ENCODE measurements at places on chromosomes 12 and 14.

DNA sequence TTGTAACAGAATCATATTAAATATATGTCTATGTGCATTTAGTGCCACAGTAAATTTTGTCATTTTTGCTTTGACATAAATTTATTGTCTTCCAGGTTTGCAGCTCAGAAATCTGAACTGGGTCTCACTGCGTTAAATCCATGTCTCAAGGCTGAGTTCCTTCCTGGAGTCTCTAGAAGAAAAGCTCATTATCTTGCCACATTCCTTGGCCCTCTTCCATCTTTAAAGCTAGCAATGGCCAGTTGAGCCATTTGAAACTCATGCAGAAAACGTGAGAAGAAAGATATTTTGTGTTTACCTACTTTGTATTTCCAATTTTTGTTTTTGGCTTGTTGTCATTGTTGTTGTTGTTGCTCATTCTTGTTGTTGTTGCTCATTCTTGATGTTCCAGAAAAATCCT, 10.7 kb downstream of the PRH1 start:
- DNase-seq = peak; percentile 35

- DNase-seq = no peak
Measured at GRCh38 chr12:119274636-119275065, 59.9 kb upstream of the CCDC60 start.

DNA sequence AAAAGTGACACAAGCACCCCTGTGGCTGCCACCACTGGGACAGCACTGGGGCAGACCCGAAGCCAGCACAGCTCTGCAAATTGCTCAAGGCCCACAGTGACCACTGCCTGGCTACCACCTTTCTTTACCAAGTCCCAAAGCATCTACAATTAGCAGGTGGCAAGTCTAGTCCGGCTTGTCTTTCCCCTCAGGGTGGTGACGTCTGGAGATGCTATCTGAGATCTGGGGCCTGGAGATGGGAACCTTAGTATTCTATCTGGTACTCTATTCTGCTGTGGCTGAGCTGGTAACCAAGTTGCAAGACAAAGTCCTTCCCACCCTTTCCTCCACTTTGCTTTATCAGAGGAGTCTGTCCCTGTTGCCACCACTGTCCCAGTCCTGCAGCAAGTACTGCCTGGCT, 1010.1 kb upstream of the FLRT2 start:
- no peak for DNase-seq

DNA sequence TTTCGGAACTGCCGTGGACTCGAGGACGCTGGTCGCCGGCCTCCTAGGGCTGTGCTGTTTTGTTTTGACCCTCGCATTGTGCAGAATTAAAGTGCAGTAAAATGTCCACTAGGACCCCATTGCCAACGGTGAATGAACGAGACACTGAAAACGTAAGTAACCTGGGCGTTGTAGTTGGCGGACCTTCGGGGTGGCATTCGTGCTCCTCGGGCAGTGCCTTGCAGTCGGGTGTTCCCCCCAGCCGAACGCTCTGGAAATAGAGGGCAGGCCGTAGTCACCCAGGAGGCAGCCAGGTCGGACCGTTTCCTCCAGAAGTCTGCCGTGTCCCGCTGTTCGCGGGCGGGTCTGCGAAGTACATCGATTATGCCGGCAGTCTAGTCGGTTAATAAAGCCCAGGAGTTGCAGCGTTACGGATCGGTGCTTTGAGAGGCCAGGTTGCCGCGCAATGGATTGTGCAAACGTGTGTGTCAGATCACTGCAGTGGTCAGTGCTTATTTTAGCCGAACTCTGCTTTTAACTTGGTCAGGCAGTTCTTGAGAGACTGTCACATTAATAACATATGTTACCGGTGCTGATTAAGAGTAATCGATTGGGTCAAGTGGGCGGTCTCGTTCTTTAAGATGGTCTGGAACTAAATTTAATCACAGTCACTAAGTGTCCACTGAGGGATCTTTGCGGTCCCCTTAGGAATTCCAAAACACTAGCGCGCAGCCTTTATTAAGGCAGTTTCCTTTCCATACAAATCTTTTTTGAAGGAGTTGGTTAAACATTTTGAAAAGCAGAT, 906 bp downstream of the MARK3 start:
- DNase-seq = no peak

- no peak for DNase-seq
Measured at GRCh38 chr12:92089559-92089958, 56.1 kb downstream of the BTG1 start.

DNA sequence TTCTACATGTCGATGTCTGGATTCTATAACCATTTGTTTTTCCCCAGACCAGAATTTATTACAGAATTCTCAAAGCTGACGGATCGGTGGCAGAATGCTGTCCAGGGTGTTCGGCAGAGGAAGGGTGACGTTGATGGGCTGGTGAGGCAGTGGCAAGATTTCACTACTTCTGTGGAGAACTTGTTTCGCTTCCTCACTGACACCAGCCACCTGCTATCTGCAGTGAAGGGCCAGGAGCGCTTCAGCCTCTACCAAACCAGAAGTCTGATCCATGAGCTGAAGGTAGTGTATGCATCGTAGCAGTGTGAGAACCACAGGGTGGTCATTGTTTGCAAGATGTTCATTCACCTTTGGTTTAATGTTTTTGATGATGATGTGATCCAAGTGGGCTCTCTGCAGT, 124.0 kb downstream of the ESR2 start:
- no peak for DNase-seq

DNA sequence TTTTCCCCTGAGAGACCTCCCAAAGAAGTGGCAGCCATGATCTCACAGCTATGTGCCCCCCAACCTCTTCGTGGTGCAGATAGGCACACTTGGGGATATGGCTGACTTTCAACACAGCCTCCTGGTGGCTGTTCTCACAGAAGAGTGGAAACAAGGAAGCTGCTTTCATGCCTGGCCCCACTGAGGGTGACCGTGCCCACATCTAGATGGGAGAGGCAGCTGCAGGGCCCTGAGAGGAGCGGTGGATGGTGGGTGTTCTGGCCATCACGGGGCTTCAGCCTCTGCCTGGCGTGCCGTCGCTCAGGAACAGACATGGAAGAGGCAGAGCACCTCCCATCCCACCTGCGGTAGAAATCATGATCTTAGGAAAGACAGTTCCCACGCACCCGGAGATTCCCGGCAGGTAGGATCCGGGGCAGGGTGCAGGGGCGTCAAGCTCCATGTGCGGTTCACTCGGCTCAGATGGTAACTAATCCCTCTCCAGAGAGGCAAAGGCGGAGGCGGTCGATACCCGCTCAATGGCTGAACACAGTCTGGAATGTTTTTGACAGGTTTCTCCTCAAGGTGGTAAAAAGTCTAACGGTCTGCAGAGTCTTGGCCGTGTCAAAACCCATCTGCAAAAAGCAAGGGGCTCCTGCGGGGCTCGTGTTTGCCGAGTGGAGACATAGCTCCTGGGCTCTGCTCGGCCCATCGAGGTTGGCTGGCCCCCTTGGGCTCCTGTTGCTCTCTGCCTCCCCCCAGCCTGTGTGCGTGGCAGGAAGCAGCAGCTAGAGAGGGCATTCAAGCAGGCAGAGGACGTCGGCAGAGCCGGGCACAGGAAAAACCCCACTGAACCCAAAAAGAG, 225.2 kb upstream of the RTL1 start:
- no peak for DNase-seq

- no peak for DNase-seq
Measured at GRCh38 chr12:83145325-83145840, 458.7 kb downstream of the TMTC2 start.

GRCh38 chr12:107225635-107226034, 132.3 kb upstream of the CRY1 start:
- DNase-seq = no peak

GRCh38 chr12:48968467-48968866, 3.1 kb downstream of the WNT10B start:
- DNase-seq = no peak

GRCh38 chr14:95327558-95328374, 8.1 kb upstream of the CLMN start:
- no peak for DNase-seq

DNA sequence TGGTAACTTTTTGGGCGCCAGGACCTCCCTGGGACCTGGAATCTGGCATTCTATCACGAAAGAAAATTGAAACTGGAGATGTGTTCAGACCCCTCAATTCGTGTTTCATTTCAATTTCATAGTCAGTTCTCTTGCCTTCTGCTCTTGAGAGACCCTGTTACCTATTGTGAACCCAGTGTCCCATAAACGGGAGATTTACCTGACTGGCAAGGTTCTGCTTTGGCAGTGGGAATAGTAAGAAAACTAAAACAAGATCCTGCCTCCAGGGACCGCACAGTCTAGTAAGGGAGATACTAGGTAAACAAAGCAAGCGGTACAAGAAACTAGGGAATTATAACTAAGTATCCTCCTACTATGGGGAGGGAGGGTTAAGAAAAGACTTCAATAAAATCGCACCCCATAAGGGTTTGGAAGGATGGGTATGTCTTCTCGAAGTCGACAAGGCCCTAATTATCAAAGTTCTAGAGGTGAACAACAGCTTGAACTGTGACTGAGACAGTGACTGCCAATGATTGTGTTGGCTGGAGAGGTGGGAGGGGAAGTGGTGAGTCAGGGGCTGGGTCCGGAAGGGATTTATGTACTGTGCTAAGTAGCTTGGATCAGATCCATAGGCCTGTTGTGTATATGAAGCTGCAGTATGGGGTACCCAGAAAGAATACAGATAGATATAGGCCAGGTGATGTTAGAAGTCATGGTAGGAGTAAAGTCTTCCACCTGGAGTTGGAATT, 754 bp downstream of the ACSS3 start:
- DNase-seq = peak; percentile 63

- no peak for DNase-seq
Measured at GRCh38 chr14:97975216-97975615, 1178.0 kb downstream of the VRK1 start.

DNA sequence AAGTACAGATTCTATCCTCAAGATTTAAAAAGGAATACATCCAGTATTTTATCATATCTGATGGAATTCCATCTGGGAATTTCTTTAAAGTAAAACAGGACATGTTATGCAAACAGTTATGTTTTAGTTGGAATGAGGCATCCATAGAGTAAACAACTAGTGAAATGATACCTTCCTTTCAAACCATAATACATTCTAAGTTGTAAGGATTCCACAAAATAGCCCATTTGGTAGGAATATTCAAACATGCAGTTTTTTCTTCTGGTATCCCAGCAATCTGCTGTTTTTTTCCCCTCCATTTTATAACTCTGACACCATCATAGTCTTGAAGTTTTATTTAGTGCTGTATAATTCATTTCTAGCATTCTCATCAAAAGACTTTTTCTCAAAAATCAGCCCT, 149.6 kb downstream of the ADAMTS20 start:
- DNase-seq = no peak

DNA sequence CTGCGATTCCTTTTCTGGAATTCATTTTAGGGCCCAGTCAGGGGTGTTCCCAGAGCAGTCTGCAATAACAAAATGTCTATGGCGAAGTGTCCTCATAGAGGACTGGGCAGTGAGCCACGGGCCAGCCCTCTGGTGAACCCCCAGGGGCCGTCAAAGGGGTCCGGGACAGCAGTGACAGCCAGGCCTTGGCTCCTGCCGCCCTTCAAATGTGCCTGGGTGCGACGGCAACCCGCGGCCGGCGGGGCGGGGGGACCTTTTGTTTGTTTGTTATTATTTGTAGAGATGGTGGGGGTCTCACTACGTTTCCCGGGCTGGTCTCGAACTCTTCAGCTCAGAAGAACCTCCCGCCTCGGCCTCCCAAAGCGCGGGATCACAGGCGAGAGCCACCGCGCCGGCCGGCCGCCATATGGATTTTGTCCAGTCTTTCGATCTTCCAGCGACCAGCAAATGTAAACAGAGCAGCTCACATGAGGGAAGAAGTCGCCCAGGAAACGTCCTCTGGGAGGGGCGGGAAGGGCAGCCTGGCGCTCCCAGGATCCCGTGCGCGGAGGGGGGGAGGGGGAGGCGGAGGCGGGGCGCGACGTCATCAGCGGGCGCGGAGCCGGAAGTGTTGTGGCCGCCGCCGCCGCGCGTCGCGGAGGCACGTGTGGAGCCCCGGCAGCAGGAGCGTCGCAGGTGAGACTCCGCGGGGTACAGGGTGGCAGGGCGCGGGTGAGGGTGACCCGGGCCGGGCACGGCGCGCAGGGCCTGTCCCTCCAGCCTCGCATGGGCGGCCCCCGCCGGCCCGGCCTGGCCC, at the start of gene TRMT61A:
Gene TRMT61A, plus strand, starts transcription at position 610 of the 796 bp plus-strand sequence. CDS start 783 bp downstream, outside the sequence.
- DNase-seq = peak; percentile 94

GRCh38 chr14:87656315-87656714, 336.7 kb downstream of the GALC start:
- no peak for DNase-seq

- no peak for DNase-seq
Measured at GRCh38 chr14:104806625-104807465, 5.9 kb downstream of the ZBTB42 start.

GRCh38 chr14:93970965-93971634, 5.3 kb downstream of the ASB2 start:
- DNase-seq = no peak

DNA sequence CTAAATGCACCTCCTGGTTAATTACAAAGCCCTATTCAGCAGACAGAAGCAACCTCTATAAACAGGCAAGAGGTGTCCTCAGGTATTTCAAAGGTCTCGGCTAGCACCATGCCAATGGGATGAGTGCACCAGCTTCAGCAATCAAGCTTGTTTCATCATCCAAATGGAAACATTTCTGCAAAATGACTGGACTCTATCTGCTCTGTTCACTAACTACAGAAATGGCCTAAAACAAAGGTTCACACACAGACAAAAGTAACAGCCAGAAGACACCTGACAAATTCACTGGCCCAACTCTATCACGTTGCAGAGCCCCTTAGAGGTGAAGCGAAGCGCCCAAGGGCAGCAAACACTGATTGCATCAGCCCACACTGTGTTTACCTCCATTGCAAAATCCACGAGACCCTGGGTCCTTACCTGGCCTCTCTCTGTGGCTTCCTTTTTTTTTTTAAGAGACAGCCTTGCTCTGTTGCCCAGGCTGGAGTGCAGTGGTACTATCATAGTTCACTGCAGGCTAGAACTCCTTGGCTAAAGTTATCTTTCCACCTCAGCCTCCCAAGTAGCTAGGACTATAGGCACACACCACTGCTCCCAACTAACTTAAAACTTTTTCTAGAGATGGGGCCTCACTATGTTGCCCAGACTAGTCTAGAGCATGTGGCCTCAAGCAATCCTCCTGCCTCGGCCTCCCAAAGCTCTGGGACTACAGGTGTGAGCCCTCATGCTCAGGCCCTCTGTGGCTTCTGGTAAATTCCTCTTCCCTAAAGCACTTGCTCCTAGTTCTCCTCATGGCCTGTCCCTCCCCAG, 8.5 kb upstream of the SYNE3 start:
- no peak for DNase-seq

DNA sequence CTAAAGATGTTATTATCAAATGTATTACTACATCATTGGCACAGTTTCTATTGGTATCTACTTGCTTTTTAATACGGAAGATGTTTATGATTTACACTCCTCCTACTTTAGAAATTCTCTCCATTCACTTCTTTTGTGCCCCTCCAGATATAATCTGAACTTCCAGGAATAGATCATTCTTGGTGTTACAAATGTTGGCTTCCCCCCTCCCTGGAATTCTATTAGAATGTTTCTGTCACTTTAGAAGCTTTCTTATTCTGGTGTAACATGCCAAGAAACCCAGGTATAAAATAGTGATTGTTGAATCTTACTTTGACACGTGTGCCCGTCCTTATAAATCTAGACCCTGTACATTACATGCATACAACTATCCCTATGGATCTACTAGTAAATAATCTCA, 1.2 kb upstream of the WDR20 start:
- DNase-seq = no peak

- no peak for DNase-seq
Measured at GRCh38 chr14:102768223-102769048, 8.8 kb upstream of the TRAF3 start.
